ENCODE measurements at places on chromosomes 4 and X.

DNA sequence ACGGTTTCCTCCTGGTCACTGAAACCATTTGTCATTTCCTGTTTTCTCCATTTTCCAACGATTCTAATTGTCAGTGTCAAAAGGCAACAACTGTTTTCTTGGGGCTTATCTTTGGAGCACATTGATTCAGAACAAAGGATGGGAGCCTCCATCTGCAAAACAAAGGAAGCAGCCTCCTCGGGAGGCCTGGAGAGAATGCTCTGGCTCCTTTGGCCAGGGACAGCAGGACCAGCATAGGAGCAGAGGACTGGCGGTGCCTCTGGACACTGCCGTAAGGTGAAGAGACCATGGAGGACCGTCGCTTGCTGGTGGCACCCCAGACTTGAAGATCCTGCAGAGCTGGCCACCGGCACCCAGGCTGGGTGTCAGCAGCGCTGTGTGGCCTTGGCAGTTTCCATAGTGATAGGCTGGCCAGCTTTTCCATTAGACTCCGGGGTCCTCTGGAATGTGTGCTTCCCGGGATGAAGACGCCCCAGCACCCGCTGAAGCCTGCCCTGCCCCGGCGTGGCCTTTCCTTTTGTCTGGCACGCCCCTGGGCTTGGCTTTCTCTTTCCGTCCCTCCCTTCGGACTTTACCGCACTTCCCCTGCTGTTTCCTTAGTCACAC is 61.1 kb upstream of the MTM1 start:
- DNase-seq, result no peak

DNA sequence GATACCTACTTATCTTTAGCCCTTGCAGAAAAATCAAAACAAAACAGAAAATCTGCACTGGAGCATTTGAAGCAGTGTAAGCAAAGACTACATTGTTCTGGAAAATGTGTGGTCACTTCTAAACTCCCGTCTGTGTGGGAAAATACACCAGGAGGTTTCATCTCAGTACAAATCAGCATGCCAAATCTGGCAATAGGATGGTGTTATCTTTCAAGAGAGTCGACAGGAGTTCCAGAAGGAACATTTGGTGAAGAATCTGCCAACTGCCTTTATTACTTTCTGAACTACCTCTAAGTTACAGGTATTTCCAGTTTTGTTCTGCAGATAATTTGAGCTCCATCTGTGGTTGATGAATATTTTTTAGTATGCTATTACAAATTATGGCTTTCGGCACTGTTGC is 1348.0 kb downstream of the RAPGEF2 start:
- no peak for DNase-seq

GRCh38 chrX:120768254-120768653 is 107.4 kb downstream of the CT47B1 start:
- no peak for DNase-seq

GRCh38 chr4:174534461-174534860 is 12.2 kb upstream of the HPGD start:
- no peak for DNase-seq

- peak; percentile 93 for DNase-seq
Observed at GRCh38 chrX:11759461-11760311, 1.6 kb downstream of the MSL3 start.

GRCh38 chr4:135325264-135325663 is 1123.7 kb upstream of the PABPC4L start:
- no peak for DNase-seq

- DNase-seq, result peak; percentile 4
Observed at GRCh38 chr4:24770032-24770584, 25.3 kb upstream of the SOD3 start.

DNA sequence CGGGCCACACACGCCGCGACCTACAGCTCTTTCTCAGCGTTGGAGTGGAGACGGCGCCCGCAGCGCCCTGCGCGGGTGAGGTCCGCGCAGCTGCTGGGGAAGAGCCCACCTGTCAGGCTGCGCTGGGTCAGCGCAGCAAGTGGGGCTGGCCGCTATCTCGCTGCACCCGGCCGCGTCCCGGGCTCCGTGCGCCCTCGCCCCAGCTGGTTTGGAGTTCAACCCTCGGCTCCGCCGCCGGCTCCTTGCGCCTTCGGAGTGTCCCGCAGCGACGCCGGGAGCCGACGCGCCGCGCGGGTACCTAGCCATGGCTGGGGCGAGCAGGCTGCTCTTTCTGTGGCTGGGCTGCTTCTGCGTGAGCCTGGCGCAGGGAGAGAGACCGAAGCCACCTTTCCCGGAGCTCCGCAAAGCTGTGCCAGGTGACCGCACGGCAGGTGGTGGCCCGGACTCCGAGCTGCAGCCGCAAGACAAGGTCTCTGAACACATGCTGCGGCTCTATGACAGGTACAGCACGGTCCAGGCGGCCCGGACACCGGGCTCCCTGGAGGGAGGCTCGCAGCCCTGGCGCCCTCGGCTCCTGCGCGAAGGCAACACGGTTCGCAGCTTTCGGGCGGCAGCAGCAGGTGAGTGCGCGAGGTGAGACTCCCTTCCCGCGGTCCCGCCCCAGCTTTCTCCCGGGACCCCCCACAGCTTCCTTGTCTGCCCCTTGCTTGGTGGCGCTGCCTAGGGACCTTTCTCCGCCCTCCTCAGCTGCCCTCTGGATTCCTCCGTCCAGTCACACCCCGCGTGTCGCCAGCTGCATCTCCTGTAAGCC is 678 bp downstream of the BMP3 start:
- DNase-seq, result no peak

DNA sequence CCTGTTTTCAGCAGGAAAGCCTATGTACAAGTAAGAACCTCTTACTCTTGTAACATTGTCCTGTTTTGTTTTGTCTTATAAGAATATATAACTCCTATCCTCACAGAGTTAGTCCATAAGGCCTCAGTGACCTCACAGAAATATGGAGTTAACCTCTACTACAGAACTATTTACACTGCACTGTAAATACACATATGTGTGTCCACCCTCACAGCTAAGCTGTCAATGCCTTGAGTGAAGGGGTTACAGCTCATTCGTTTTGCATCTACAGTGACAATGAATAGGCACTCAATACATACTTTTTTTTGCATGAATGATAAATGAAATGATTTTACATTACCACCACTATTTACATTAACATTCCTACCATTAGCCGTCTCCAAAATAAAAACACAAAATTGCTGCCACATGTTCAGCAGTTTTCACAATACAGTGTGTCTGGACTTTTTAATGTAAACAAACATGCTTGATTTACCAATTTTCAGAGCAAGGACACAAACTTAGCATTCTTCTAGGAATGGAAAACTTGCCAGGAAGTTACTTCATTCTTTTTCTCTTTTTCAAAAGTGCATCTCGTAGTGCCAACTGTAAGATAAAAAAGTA is 9.5 kb upstream of the NAAA start:
- no peak for DNase-seq
